Ovary (tissue), 10 donors: ENCODE measurements at places on chromosomes 12 and 14. TPM values are rescaled to one million over a fixed set of nuclear protein-coding genes. Genes with fewer than 3 reads are reported as not detected.

DNA sequence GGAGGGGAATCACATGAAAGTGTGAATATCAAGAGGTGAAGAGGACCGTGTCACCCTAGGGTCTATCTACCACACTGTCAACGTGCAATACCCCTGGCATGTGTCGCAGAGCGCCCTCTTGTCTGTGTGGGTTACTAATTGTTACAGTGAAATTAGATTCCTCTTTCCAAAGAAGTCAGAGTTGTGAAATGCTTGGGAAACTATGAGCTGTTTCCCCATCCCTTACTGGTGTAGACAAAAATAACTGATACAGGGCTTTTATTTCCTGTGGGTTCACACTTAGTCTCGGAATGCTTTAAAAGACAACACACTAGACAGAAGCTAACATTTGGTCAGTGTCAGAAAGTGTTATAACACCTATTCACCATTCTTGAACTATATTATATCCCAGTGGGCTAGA is 597.3 kb downstream of the NRXN3 start:
- no peak overlapping the region for H3K4me3 ChIP-seq
- H3K36me3 ChIP-seq = no peaks in the 10 kb centered on the region
- H3K27me3 ChIP-seq = no peaks in the 10 kb centered on the region
- no peak overlapping the region for H3K27ac ChIP-seq

DNA sequence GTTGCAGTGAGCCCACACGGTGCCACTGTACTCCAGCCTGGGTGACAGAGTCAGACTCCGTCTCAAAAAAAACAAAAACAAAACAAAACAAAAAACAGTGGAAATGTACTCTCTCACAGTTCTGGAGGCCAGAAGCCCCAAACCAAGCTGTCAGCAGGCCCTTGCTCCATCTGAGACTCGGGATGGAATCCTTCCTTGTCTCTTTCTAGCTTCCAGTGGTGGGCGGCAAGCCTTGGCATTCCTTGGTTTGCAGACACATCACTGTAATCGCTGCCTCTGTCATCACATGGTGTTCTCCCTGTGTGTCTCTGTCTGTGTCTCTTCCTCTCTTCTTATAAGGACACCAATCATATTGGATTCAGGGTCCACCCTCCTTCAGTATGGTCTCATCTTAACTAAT is 6.4 kb downstream of the TNS2 start:
- H3K27me3 ChIP-seq = no peaks in the 10 kb centered on the region
- no peak overlapping the region for H3K4me3 ChIP-seq
- H3K27ac ChIP-seq = no peak overlapping the region
- peaks cover 15% of the 10 kb centered on the region for H3K4me1 ChIP-seq
- peak; percentile 25 for DNase-seq

DNA sequence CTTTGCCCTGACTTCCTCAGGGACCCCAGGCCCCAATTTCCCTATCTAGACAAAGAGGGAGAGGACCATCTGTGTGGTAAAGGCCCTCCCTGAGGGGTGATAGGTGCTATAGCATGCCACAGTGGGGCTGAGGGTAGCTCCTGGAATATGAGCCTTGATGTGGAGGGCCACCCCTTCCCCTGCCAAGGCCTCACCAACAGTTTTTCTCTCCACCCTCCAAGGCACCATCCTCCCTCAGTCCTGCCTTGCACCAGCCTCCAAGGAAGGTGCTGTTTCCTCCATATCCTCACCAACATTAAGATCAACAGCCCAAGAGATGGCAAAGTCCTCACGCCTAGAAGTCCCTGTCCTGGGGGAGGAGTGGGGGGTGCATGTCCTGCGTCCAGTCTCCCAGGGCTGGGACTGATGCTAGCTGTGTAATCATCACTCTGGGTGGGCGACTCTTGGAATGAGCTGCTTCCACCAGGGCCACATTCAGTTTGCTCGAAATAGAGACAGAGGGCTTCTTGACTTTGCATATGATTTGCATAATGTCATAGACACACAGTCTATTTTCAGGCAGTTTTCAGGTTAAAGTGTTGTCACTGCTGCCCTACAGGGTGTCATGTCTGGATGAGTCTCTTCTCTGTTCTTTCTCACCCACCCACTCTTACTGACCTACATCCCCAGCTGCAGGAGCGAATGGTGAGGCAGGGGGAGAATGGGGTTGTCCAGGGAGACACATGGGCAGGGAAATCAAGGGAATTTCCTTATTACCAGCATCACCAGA is 17.4 kb downstream of the ACVRL1 start:
- H3K36me3 ChIP-seq = no peaks in the 10 kb centered on the region
- peaks cover 10% of the 10 kb centered on the region for H3K4me1 ChIP-seq
- peak; percentile 5 for DNase-seq
- no peak overlapping the region for H3K27ac ChIP-seq
- no peak overlapping the region for H3K4me3 ChIP-seq

DNA sequence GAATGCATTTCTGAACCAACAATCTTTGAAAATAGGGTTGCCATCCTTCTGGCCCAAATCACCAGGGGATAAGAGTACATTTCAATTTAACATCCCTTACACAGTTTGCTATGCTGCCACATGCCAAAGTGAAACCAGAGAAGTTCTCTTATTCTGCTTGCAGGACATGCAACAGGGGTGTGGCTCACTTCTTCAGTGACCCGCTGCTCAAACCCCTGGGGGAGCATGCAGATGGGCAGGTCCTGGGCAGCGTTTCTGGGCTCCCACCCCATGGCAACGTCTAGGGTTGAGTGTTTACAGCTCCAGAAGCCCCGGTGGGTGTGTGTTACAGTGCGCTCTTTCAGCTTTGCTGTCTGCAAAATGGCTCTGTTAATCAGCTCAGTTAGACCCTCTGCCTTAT is 1306.3 kb upstream of the TMEM132C start:
- H3K4me1 ChIP-seq = no peaks in the 10 kb centered on the region
- DNase-seq = no peak
- no peak overlapping the region for H3K4me3 ChIP-seq
- no peak overlapping the region for H3K27ac ChIP-seq
- no peaks in the 10 kb centered on the region for H3K27me3 ChIP-seq

- no peaks in the 10 kb centered on the region for H3K27me3 ChIP-seq
- no peaks in the 10 kb centered on the region for H3K36me3 ChIP-seq
- no peaks in the 10 kb centered on the region for H3K4me1 ChIP-seq
- H3K27ac ChIP-seq = no peak overlapping the region
Observed at GRCh38 chr12:132481771-132482745, 7.9 kb upstream of the FBRSL1 start.

GRCh38 chr12:76813265-76813664 is 49.4 kb downstream of the ZDHHC17 start:
- no peak overlapping the region for H3K4me3 ChIP-seq
- no peaks in the 10 kb centered on the region for H3K4me1 ChIP-seq
- no peaks in the 10 kb centered on the region for H3K27me3 ChIP-seq
- no peak overlapping the region for H3K27ac ChIP-seq
- DNase-seq = no peak

DNA sequence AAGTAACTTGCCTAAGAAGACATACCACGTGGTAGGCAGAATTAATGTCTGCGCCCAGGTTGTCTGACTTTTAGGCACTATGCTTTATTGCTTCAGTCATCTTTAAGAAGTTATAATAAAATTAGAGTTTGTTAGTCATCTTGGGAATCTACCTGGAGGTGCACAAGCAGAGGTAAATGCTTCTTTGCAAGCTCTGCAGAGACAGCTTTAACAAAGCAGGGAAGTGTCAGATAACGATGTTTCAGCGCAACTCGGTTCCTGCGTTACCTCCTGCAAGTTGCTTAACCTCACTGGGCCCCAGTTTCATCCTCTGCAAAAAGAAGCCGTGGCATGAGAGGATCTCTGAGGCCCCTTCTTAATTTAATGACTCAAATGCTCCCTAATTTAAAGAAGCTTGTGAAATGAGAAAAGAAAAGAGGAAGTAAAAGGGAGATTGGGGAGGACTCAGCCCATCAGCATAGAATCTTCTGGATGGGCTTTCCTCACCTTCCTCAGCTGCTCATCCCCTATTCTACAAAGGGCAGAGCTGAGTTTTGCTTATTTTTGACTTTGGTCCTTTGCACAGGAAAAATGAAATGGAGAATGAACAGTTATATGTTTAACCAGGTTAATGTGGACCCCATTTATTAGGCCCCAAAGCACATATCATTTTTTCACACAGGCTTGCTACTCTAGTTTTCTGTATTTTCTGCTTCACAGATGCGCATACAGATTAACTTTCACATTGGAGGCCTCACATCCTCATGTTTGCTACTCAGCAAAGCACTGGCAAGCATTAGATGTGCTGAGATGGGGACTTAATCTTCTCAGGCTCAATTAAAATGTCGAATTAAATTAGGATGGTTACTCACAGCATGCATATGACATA is 5.1 kb downstream of the ARHGDIB start:
- H3K4me1 ChIP-seq = peaks cover 6% of the 10 kb centered on the region
- DNase-seq = no peak
- no peaks in the 10 kb centered on the region for H3K36me3 ChIP-seq
- no peak overlapping the region for H3K27ac ChIP-seq
- no peaks in the 10 kb centered on the region for H3K27me3 ChIP-seq

GRCh38 chr14:84825481-84826251 is 704.3 kb upstream of the FLRT2 start:
- DNase-seq = no peak
- no peak overlapping the region for H3K27ac ChIP-seq
- H3K4me3 ChIP-seq = no peak overlapping the region
- no peaks in the 10 kb centered on the region for H3K4me1 ChIP-seq

DNA sequence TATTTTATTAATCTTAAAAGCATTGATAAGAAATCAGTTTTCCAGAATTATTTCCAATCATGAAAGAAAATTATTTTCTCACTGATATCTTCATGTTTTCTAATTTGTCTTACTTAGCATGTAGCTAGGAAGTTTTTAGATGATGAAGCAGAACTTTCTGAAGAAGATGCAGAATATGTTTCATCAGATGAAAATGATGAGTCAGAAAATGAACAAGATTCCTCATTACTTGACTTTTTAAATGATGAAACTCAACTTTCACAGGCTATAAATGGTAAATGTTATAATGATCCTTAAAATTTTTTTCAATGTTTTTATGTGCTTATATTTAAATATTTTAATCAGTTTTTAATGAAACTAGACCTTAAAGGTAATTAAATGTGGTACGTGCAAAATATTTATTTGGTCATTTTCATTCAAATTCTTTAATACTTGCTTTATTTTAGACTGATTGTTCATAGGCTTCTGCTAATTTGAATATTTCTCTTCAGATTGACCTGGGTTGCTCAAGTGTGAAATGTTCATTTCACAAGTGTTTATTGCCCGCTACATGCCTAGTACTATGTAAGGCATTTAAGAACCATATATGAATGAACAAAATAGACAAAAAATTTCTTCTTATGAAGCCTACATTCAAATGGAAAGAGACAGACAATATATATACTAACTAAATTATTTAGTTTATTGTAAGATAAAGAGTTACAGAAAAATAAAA is 49.5 kb downstream of the FANCM start:
- DNase-seq = no peak
- H3K4me3 ChIP-seq = no peak overlapping the region
- H3K27me3 ChIP-seq = no peaks in the 10 kb centered on the region
- no peak overlapping the region for H3K27ac ChIP-seq

- no peak for DNase-seq
- H3K27ac ChIP-seq = no peak overlapping the region
- H3K4me1 ChIP-seq = peaks cover 5% of the 10 kb centered on the region
- peak overlapping the region; percentile 54 for H3K4me3 ChIP-seq
- no peaks in the 10 kb centered on the region for H3K36me3 ChIP-seq
- no peaks in the 10 kb centered on the region for H3K27me3 ChIP-seq
Observed at GRCh38 chr12:92930421-92930820, 1.3 kb upstream of the EEA1 start.

The TAS2R9 gene
- total RNA-seq = not detected

The GPRC5A gene
- total RNA-seq = 24.1 TPM

The CD163L1 gene
- 1.3 TPM for total RNA-seq

The ZBTB39 gene
- 10.4 TPM for total RNA-seq

The LMO3 gene
- total RNA-seq = 5.0 TPM

The AQP2 gene
- total RNA-seq = not detected

The KRT79 gene
- not detected for total RNA-seq

The TAS2R8 gene
- not detected for total RNA-seq

The HHIPL1 gene
- 2.4 TPM for total RNA-seq

The AKAP3 gene
- 1.6 TPM for total RNA-seq
